Naive thymus-derived CD4-positive, alpha-beta T cell (primary cell): ENCODE measurements at places on chromosomes 3 and 15. TPM values are rescaled to one million over a fixed set of nuclear protein-coding genes. Genes with fewer than 3 reads are reported as not detected.

The GASK1A gene
- total RNA-seq, result not detected

The SENP2 gene
- 47.3 TPM for total RNA-seq

The HESX1 gene
- not detected for total RNA-seq

The MYRIP gene
- not detected for total RNA-seq

The TAGLN3 gene
- total RNA-seq, result not detected

DNA sequence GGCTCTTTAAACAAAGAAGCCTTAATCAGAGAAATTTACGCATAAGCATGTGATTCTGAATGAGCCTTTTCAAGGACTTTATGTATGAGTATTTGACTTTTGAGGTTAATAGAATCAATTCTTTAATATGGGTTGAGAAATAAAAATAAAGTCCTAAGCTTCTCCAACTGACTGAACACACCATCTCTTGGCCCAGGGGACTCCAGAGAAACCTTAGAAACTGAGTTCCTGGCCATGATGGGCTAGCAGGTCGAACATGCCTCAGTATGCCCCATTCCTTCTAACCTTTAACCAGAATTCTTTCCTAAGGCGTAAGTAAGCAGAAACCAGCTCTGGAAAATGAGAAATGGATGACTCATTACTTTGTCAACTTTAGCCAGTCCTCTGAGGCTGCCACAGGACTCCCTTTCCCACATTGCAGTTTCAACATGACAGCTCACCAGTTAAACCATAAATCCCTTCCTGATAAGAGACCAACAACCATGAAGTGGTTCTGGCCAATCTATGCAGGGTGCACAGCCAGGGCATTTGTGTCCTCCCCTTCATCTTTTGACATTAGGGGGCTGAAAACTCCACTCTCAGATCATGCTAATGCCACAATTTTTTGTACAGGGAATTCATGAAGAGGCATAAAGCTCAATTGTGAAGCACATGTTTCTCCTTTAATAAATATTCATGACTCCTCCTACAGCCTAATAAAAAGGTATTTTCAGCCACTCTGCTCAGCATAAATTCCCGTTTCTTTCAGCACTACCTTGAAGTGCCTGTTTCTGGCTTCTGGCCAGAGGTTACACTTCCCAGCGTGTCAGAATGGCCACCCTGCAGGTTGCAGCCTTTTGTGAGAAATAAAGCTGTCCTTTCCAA is 33.3 kb downstream of the TM4SF18 start:
- no peaks in the 10 kb centered on the region for H3K36me3 ChIP-seq
- H3K4me3 ChIP-seq, result no peak overlapping the region
- H3K27me3 ChIP-seq, result no peaks in the 10 kb centered on the region
- no peaks in the 10 kb centered on the region for H3K4me1 ChIP-seq
- DNase-seq, result no peak

DNA sequence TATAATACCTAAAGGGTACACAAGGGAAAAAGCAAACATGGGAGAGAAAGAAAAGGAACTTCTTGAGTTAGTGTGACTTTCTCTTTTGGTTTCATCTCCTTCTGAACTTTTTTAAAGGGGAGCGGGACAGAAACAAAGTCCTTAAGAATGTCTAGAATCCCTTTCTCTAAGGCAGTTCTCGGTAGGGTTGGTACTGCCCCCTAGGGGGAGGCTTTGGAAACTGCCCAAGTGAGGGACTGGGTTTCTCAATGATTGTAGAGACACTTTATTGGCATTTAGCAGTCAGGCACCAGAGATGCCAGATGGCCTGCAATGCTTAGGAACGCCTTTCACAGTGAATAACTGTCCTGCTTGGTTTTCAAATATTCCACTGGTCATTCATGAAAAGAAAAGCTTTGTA is 172.7 kb downstream of the WDR72 start:
- no peaks in the 10 kb centered on the region for H3K36me3 ChIP-seq
- H3K4me1 ChIP-seq, result no peaks in the 10 kb centered on the region
- no peak overlapping the region for H3K4me3 ChIP-seq

DNA sequence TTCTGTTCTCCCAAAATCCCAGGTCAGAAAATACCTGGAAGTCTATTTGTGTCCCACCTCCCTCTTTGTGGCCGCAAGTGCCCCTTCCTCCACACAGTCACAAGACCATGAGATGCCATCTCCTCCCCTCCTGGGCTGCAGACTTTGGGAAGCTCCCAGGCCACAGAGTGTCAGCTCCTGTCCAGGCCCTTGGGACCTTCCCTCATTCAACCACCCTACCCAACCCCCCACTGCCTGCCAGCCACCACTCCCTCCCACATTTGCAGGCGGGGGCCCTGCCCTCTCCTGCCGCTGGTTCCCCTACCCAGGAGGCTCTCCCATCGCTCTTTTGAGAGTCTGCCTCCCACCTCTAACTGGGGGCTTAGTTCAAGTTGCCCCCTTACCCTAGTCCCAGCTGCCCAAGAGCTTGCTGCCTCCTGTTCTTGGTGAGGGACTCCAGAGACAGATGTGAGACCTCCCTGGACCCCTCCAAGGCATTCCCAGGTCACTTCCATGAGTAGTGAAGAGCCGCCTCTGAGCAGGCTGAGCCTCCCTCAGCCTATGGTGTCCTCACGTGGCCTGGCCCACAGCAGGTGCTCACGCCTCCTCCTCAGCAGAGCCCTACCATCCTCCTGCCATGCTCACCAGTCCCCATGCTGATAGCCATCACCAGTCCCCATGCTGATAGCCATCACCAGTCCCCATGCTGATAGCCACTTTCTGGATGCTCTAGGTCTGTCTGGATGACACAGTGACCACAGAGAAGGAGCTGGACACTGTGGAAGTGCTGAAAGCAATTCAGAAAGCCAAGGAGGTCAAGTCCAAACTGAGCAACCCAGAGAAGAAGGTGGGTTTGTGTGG is 15.9 kb upstream of the STAB1 start:
- no peaks in the 10 kb centered on the region for H3K27me3 ChIP-seq
- no peak overlapping the region for H3K4me3 ChIP-seq
- H3K36me3 ChIP-seq, result peaks cover 32% of the 10 kb centered on the region

- no peak overlapping the region for H3K4me3 ChIP-seq
- H3K36me3 ChIP-seq, result no peaks in the 10 kb centered on the region
- DNase-seq, result no peak
- H3K27ac ChIP-seq, result no peak overlapping the region
These were observed 160.6 kb upstream of the IQSEC1 start for GRCh38 chr3:13233487-13234485.

GRCh38 chr3:160296591-160296990 is 71.4 kb downstream of the C3orf80 start:
- H3K4me3 ChIP-seq, result no peak overlapping the region
- no peak for DNase-seq
- H3K4me1 ChIP-seq, result no peaks in the 10 kb centered on the region
- peaks cover 3% of the 10 kb centered on the region for H3K36me3 ChIP-seq
- no peak overlapping the region for H3K27ac ChIP-seq
- no peaks in the 10 kb centered on the region for H3K27me3 ChIP-seq

- peaks cover 3% of the 10 kb centered on the region for H3K27me3 ChIP-seq
- H3K36me3 ChIP-seq, result no peaks in the 10 kb centered on the region
- H3K4me1 ChIP-seq, result no peaks in the 10 kb centered on the region
- no peak for DNase-seq
- no peak overlapping the region for H3K27ac ChIP-seq
- no peak overlapping the region for H3K4me3 ChIP-seq
These were observed 375.1 kb upstream of the THBS1 start for GRCh38 chr15:39205506-39206371.

DNA sequence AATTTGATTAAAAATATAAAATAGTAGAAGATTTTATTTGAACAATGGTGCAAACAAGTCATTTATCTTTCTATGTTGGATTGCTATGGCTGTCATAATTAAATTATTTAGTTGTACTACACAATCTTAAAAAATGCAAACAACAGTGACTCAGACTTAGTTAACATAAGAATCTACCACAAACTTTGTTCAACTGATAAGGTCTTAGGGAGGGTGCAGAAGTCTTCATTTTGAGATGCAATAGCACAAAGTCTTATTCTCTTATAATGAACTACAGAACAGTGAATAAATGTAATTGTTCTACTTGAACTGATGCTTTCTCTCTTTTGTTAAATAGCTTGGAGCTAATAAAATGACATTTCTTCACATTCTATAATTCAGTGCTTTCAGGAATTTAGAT is 482.8 kb upstream of the NAALADL2 start:
- no peaks in the 10 kb centered on the region for H3K36me3 ChIP-seq
- DNase-seq, result no peak
- H3K4me3 ChIP-seq, result no peak overlapping the region
- no peaks in the 10 kb centered on the region for H3K27me3 ChIP-seq
- no peak overlapping the region for H3K27ac ChIP-seq
- H3K4me1 ChIP-seq, result no peaks in the 10 kb centered on the region

GRCh38 chr3:152071924-152072323 is 196.8 kb upstream of the MBNL1 start:
- DNase-seq, result no peak
- no peaks in the 10 kb centered on the region for H3K36me3 ChIP-seq
- no peaks in the 10 kb centered on the region for H3K4me1 ChIP-seq
- H3K27ac ChIP-seq, result no peak overlapping the region

DNA sequence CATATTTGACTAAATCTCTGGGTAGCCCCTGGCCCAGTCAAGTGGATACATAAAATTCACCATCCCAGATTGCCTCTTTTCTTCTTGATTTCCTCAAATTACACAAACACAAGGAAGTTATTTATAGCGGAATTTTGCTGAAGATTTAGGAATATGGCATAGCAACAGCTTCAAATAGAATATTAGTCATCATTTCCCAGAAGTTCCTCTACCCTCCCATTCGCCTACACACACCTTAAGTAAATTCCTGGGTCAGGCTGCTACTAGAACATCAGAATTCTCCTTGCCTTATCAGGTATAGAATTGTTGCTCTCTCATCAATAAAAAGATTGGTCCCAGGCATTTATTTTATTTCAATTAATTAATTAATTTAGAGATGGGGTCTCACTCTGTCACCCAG is 31.6 kb downstream of the MESD start:
- H3K4me3 ChIP-seq, result no peak overlapping the region
- no peak overlapping the region for H3K27ac ChIP-seq
- H3K36me3 ChIP-seq, result no peaks in the 10 kb centered on the region
- no peaks in the 10 kb centered on the region for H3K27me3 ChIP-seq
- no peaks in the 10 kb centered on the region for H3K4me1 ChIP-seq
- DNase-seq, result no peak

- H3K4me3 ChIP-seq, result no peak overlapping the region
- H3K36me3 ChIP-seq, result no peaks in the 10 kb centered on the region
- no peaks in the 10 kb centered on the region for H3K4me1 ChIP-seq
- no peak overlapping the region for H3K27ac ChIP-seq
- DNase-seq, result no peak
- H3K27me3 ChIP-seq, result no peaks in the 10 kb centered on the region
These were observed 490.2 kb downstream of the IGSF11 start for GRCh38 chr3:118544458-118544857.

- no peak overlapping the region for H3K27ac ChIP-seq
- no peaks in the 10 kb centered on the region for H3K36me3 ChIP-seq
- no peak overlapping the region for H3K4me3 ChIP-seq
- DNase-seq, result no peak
- no peaks in the 10 kb centered on the region for H3K4me1 ChIP-seq
- no peaks in the 10 kb centered on the region for H3K27me3 ChIP-seq
These were observed 26.0 kb upstream of the MAP4 start for GRCh38 chr3:48042071-48042760.

DNA sequence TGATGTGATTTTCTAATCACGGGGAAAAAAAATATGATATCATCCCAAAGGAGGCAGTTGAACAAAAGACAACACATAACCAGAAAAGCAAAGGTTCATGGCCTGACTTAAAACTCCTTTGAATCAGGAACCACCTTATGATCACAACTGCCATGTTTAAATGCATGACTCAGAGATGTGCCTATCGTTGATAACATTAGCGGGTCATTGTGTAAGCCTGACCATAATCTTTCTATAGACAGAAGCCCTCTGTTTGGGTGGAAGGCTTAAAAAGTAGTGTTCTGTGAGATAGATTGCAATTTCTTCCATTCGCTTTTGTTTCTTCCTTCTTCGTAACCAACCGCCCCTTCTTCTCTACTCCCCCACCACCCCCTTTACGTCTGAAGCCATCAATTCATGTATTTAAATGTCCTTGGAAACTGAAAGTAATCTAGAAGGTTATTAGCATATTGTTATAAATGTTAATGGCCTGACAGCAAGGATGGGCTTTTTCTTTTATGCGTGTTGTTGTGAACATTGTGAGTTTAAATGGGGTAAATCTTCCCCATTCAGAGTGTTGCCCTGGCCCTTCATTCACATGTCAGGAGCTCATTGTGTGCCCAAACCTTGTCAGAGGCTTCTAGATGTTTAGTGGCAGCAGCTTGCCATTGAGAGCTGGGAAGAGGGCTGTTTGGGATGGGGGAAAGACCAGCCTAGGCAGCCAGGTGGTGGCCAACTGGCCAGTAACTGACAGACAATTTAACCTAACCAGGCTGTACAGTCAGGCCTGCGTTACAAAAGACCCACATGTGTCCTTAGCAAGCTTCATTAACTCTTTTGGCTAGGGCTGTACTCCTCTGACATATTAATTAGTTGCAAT is 64.5 kb downstream of the EPHA3 start:
- no peak for DNase-seq
- no peak overlapping the region for H3K27ac ChIP-seq
- H3K27me3 ChIP-seq, result no peaks in the 10 kb centered on the region

DNA sequence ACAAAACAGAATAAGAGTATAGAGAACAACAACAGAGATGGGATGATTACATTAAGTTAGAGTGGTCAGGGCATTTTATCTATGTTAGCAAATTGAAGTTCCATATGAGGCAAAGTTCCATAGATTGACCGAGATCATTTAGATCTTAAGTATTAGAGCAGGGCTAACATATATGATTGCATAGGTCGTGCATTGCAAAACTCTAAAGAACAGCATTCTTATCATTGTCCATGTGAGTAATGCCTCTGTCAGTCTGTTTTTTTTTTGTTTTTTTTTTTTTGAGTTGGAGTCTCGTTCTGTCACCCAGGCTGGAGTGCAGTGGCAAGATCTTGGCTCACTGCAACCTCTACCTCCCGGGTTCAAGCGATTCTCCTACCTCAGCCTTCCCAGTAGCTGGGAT is 341.7 kb upstream of the KCNH8 start:
- no peaks in the 10 kb centered on the region for H3K27me3 ChIP-seq
- DNase-seq, result no peak
- H3K4me1 ChIP-seq, result no peaks in the 10 kb centered on the region
- no peak overlapping the region for H3K27ac ChIP-seq
- H3K36me3 ChIP-seq, result no peaks in the 10 kb centered on the region
- H3K4me3 ChIP-seq, result no peak overlapping the region

DNA sequence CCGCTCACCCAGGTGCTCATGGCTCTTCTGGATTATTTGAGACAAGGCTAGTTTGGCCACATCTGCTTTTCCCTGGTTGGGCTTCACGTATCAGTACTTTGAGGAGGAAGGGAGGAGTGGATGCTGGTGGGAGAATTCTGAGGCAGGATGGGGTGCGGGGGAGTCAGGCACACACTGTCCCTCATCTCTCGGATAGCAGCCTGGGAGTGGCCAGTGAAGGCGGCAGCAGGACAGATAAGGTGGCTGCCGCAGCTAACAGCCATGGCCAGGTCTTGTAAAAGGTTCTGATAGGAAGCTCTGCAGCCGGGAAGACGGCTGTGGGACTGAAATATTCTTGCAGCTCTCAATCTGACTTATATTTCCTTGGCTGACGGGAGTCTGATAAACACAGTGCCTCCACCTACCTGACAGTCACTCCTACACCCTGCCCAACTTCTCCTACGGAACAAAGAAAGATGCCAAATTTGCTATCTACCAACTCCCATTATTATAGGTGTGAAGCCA is 87.3 kb downstream of the MESD start:
- H3K27ac ChIP-seq, result no peak overlapping the region
- no peak for DNase-seq
- no peaks in the 10 kb centered on the region for H3K4me1 ChIP-seq
